ENCODE measurements at places on chromosomes 2 and 18.

- no peak for DNase-seq
These were observed 154.9 kb upstream of the SATB2 start for GRCh38 chr2:199612509-199613130.

- DNase-seq: no peak
These were observed 534.2 kb downstream of the SPAG16 start for GRCh38 chr2:213818436-213818835.

GRCh38 chr2:230627806-230628724, 84.6 kb upstream of the CAB39 start:
- DNase-seq: no peak

DNA sequence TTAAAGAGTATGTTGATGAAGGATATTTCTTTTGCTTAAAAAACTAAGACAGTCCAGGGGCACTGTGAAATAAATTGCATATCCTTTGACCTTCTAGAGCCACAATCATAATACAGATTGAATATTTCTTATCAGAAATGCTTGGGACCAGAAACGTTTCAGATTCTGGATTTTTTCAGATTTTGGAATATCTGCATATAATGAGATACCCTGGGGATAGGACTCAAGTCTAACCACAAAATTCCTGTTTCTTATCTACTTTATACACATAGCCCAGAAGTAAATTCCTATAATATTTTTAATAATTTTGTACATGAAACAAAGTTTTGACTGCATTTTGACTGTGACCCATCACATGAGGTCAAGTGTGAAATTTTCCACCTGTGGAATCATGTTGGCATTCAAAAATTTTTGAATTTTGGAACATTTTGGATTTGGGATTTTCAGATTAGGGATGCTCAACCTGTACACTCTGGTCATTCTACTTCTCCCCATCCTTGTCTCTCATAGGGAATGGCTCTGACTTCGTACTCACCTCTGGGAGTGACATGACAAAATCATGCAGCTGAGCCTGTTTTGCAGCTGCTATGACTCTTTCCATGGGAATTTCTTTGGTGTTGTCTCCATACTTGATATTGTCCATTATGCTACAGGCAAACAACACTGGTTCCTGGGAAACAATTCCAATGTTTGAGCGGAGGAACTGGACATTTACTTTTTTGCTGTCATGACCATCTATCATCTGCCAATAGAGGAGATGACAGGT, 25.7 kb downstream of the G6PC2 start:
- no peak for DNase-seq

DNA sequence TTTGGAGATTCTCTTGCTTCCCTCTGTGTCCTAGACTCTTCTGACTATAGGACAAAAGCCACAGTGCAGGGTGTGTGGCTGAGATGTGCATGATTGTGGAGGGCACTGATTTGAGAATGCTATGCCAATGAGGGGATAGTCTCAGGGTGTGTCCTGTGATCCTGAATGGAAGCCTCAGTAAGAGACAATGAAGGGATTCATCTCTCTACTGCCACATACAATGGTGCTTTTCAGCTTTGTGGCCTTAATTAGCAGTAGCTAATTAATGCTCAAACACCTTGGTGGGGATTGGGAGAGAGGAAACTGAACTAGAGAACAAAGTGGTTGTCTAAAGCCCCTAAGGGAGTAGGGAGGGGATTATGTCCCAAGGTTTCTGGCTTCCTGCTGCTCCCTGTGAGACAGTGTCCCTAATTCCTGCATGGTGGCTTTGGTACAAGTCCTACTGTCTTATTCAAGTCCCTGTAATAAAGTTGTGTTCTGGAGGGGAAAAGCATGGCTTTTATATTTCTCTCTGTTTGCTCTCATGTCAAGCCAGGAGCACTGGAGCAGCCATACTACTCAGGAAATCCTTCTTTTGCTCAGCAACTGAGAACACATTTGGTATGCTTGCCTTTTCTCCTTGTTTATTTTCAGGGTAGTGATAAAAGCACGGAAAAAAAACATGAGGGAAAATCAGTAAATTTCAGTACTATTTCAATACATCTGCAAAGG, 415.2 kb upstream of the TCF4 start:
- DNase-seq: no peak

DNA sequence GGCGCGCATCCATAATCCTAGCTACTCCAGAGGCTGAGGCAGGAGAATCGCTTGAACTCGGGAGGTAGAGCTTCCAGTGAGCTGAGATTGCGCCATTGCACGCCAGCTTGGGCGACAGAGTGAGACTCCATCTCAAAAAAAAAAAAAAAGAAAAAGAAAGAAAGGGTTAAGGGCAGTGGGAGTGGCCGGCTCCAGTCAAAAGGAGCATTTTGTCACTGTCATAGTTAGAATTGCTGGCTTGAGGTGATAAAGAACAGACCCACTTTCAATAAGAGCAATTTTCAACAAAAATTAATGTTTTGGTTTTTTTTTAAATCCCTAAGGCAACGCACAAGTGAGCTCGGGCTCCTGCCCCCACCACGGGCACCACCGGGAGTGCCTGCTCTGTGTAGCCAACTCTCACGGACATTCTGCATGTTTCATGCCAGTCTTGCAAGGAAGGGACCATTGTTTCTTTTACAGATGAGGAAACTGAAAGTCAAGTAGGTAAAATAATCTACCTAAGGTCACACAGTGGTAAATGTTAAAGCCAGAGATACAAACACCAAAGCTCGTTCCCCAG, 8.5 kb downstream of the CIB4 start:
- no peak for DNase-seq

GRCh38 chr2:143262389-143262788, 133.2 kb downstream of the ARHGAP15 start:
- no peak for DNase-seq

DNA sequence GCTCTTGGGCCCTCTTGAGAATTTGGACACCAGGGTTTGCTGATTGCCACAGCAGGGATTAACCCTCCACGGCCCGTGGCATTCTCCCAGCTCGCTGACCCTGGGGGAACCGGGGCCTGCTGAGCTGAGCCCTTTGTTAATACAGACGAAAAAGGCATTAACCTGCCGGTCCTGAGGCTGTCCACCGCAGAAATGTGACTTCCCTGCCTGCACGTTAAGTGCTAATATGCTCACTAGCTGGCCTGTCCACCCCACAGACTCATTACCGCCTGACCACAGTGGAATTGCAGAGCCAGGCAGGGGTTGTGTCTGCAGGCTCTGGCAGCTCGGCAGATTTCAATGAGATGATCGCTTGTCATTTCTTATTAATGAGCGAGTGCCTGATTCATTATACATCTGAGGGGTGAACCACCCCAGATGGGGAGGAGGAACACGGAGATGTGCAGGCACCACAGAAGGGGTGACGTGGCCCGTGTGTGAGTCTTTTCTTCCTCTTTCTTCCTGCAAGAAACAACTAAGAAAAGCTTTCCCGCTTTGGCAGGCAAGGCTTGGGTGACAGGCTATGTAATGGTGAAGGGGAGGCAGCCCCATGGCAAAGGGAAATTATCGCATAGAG, 126.0 kb downstream of the GLI2 start:
- no peak for DNase-seq

- no peak for DNase-seq
These were observed 18.3 kb downstream of the GPATCH11 start for GRCh38 chr2:37102588-37102987.
